ENCODE measurements at places on chromosomes 7 and 10.
A peak's percentile ranks its signal among the peaks of the same experiment; 100 is the strongest.

DNA sequence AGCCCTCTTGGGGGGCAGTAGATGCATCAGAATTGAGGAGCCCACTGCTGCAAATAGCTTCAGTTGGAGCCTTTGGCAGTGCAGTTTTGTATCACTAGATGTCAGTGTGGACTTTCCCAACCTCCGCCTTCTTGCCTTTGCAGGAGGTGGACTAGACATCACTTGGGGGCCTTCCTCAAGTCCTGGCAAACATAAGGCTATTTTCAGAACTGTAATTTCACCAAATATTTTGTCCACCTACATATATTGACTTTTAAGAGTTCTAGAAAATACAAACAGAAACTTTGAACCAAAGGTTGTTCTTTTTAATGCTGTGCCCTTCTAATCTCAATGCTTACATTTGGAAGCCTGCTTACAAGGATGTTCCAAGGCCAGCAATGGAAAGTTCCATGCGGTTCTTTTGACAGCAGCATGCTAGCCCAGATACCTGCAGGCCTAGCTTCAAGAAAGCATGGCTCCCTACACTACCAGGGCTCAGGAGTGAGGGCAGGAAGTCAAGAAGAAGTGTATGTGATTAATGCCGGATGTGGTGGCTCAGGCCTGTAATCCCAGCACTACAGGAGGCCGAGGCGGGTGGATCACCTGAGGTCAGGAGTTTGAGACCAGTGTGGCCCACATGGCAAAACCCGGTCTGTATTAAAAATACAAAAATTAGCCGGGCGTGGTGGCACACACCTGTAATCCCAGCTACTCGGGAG, 8.0 kb upstream of the ZNRF2 start:
- peak; percentile 16 for DNase-seq

DNA sequence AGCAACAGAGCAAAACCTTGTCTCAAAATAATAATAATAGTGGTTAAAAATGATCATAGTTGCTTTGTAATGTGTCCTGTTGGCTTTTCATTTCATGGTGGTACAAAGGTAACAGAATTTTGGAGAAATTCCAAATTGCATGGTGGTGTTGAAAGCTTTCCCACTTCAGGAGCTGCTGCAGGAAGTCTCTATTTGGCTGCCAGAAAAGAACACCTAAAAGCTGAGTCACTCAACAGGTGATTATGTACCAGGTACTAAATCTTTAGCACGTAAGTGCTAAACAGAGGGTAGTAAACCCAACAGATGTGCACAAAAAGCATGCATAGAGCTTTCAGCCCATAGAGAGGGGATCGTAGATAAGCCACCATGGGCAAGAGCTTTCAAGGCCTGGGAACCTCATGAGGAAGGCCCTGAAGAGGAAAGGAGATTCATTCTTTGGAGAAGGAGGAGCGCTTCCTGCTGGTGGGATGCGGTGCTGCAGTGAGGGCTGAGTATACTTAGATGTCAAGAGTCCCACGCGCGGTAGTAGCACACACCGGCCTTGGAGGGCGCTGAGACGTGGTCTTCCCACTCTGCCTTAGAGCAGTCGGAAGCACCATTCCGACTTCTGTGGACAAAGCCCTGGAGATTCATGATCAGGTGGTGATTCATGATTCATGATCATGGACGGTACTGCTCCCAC, 118.7 kb downstream of the RALA start:
- DNase-seq = no peak

- DNase-seq = no peak
These were observed 160.1 kb downstream of the EXOC4 start for GRCh38 chr7:133412942-133413341.

GRCh38 chr10:88932539-88933256, 19.9 kb downstream of the ACTA2 start:
- no peak for DNase-seq

DNA sequence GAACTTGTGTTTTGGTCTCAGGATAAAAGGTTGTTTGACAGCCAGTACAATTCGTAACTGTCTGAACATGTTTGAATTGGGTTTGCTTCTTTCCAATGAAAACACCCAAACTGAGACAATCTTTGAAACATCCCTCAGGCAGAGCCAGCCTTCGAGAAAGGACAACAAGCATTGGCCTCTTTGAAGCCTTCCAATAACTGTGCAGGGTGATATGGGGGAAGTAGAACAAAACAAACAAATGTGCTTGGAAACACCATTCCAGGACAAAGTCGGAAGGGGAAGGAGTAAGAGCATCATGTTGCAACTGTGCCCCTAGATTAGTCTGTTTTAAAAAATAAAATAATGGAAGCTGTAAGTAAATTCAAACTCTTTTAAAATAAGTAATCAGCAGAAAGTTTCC, 39.5 kb downstream of the IL2RA start:
- DNase-seq = no peak

DNA sequence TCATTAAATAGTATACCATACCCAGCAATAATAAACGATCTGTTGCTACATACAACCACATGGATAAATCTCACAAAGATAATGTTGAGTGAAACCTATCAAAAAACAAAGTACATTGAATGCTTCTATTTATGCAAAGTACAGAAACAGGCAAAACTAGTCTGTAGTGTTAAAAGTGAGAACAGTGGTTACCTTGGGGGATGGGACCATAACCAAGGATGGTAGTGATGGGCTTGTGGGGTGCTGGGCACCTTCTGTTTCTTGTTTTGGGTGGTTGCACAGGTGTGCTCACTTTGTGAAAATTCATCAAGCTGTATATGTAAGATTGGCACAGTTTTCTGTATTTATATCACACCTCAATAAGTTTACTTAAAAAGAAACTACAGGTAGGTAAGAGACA, 105.7 kb downstream of the ATE1 start:
- no peak for DNase-seq

Data from anterior cingulate cortex (tissue), 58 donors.